Activated CD4-positive, alpha-beta T cell treated with anti-CD3 and anti-CD28 coated beads, Interleukin-2, amount 10 ng/mL, durations not matched to agents 7 days and 5 days (primary cell): ENCODE measurements at places on chromosomes 12 and 14.

- no peak for DNase-seq
Measured at GRCh38 chr14:53881161-53881871, 75.3 kb downstream of the BMP4 start.

- no peak for DNase-seq
Measured at GRCh38 chr14:99325591-99325990, 53.6 kb upstream of the BCL11B start.

- peak; percentile 25 for DNase-seq
Measured at GRCh38 chr12:47396902-47397663, 308.7 kb downstream of the RPAP3 start.

DNA sequence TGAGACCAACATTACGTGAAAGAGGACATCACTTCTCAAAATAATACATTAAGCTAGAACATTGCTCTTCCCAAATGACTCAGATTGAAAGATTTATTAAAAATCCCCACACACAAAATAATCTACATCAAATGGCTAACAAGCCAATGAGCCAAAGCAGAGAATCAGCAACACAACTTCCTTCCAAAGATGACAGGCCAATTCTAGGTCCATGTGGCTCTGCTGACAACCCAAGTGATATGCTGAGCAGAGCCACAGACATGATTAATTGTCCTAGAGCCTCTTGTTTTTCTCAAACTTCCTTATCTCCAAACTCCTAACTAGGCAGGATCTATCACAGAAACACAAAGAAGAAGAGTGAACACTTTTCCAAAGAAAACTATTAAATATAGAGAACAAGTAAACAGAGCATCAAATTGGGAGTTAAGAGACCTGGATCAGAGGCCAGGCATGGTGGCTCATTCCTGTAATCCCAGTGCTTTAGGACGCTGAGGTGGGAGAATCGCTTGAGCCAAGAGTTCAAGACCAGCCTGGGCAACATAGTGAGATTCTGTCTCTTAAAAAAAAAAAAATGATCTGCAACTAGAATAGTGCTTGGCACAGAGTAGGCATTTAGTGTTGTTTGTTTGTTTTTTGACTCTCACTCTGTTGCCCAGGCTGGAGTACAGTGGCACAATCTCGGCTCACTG lies 38.5 kb downstream of the SENP1 start:
- no peak for DNase-seq
